ENCODE measurements at places on chromosomes 2 and 18.

- peak; percentile 14 for DNase-seq
These were observed 287.0 kb downstream of the ALPK2 start for GRCh38 chr18:58341916-58342315.

- no peak for DNase-seq
These were observed 272.9 kb upstream of the REV1 start for GRCh38 chr2:99762714-99763113.

DNA sequence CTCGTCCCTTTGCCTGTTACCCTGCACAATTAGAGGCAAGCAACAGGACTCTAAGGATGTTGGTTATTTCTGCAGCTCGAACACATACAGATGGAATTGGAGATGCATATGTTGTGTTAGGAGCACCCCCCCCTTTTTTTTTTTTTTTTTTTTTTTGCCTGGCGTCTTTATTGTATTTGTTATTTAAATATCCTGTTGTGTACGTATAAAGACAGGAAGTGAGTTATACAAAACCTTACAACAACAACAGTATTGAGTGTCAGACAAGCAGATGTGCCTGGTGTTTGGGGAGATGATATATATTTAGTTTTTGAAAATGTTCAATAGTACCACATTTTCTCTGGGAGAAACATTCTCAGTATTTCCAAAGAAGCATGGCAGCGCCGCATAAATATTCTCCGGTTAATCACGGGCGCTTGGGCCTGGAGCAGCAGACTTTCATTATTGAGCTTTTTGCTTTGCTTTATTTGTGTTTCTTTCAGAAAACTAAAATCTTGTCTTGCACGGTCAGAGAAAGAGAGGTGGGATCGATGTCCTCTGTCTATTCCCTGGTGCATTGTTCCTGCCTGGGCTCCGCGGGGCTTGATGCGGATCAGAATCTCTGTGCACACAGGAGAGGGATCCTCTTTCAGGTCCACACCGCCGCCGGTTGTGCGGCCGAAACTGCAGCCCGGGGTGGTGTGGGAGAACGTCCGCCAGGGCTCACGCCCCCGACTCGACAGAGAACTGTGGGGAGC, 23.2 kb upstream of the ZNF516 start:
- peak; percentile 60 for DNase-seq

DNA sequence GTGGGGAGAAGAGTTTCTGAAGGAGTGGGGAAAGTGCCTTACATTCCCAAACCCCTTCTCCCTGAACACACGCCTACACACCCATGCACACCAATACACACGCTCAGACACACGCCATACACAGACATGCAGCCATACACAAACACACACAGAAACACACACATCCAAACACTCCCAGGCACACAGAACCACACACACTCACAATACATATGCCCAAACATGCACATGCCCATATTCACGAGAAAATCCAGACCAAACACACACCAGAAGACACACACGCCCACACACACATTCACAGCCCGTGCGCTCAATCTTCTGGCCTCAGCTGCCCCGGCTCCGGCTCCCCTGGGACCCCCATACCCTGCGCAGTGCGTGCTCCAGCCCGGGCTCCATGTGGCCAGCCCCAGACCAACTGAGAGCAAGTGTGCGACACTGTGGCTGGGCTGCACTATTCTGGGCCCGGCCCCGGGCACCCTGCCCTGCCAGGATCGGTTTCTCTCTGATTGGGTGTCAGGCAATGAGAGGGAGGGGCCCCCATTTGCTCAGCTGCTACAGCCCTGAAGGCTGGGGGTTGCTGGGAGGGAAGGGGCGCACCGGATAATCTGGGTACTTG, at the start of gene PRKAG3:
Gene PRKAG3, minus strand, starts transcription at position 426 of the 613 bp plus-strand sequence.
- DNase-seq, result no peak

GRCh38 chr2:54429054-54429453, 27.1 kb upstream of the SPTBN1 start:
- peak; percentile 63 for DNase-seq

DNA sequence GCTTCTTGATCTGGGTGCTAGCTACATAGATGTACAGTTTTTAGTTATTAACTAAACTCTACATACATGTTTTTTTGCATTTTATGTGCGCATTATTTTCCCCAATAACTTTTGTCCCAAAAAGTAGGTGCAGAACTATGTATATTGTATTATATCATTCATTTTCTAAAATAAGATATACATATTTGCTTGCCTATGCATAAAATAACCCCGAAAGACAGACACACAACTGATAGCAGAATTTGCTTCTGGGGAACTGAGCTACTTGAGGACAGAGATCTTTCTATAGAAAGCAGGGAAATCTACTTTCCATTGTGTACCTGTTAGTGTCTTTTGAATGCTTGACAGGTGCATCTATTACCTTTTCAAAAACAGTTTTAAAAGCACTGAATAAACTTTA, 88.9 kb upstream of the SIX3 start:
- no peak for DNase-seq

- DNase-seq, result peak; percentile 56
These were observed 86.9 kb downstream of the EIF2AK3 start for GRCh38 chr2:88540346-88540745.

DNA sequence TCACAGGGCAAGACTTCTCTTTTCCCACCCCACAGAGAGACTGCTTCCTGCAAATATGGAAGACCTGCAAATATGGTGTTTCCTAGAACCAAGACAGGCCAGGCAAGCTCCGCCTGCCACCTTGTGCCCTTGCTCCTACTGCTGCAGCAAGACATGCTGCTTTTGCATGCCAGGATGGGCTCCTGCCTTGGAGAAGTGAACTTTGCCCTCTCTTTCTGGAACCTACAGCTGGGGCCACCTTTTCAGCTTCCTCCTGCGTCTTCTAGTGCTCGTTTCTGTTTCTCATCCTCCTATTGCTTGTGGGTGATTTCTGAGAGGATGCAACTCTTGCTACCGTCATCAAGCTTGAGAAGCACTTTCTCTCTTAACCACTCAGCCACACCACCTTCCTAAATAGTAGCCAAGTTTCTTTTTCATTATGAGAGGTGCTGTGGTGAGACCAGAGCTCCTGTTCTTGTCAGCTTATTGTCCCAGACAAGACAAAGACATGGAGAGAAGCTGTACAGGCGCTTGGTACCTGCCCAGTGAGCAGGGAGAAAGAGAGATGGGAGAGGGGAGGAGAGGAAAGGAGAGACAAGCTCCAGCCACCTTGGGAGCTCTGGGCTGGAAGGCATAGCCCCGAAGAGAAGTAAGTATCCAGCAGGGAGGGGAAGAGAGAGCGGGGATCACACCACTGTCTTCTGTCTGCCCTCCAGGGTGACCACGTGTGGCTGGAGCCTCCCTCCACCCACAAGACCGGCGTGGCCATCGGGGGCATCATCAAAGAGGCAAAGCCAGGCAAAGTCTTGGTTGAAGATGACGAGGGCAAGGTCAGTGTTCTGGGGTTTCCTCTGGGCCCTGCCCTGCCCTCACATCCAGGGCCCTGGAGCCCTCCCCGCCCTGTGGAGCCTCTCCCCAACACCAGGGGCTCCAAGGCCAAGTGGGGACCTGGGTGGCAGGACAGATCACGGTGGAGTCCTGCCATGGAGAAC, 28.3 kb downstream of the MYO7B start:
- DNase-seq, result no peak

DNA sequence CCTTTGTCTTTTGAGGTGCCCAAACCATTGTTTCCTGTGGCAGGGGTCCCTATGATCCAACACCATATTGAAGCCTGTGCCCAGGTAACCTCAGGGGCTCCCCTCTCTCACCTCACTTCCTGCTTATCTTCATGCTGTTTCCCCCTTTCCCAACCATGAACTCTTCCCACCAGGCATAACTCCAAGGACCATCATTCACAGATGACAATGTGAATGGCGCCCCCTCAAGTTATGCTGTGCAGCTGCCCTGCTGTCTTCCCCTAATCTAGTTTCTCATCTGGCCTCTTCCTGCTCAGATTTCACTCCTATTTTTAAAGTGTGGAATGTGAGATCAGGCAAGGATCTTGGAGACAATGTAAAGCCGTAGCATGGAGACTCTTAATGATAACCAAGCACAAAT, 1.4 kb downstream of the GMPPA start:
- DNase-seq, result no peak

GRCh38 chr2:65580824-65581223, 148.4 kb upstream of the SPRED2 start:
- DNase-seq, result no peak

- no peak for DNase-seq
These were observed 34.3 kb downstream of the TMEM87B start for GRCh38 chr2:112089375-112089774.

DNA sequence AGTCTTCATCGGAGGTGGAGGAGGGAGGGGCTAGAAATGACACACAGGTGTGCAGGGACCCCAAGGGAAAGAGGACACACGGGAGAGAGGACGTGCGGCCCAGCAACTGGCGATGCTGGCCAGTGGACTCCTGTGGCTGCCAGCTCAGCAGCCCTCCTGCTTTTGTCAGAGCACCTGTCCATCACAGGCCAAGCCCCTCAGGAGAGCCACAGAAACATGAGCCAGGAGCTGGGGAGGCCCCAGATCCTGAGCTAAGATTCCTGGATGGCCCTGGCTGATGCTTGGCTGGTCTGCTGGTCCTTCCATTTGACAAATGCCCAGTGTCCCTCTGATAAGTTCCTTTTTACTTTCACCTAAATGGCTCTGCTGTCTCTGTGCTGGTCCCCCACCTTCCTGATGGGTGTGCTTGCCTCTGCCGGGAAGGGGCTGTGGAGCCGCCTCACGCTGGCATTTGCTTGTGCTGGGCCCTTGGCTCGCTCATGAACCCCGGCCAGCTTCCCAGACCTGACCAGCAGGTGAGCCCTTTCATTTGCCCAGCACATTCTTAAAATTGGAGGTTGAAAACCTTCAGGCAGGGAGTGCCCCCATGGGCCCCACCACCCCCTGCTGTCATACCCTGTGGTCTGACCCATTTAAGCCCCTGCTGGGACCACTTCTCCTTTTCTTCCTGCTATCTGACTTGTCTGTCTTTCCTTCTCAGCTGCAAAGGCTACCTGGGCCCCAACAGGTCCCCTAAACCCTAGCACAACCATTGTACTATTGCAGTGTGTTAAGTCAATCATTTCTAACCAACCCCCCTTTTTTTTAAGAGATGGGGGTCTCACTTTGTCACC, 37.3 kb downstream of the CYP27C1 start:
- no peak for DNase-seq

- no peak for DNase-seq
These were observed 27.2 kb downstream of the DPYSL5 start for GRCh38 chr2:26875065-26875634.

DNA sequence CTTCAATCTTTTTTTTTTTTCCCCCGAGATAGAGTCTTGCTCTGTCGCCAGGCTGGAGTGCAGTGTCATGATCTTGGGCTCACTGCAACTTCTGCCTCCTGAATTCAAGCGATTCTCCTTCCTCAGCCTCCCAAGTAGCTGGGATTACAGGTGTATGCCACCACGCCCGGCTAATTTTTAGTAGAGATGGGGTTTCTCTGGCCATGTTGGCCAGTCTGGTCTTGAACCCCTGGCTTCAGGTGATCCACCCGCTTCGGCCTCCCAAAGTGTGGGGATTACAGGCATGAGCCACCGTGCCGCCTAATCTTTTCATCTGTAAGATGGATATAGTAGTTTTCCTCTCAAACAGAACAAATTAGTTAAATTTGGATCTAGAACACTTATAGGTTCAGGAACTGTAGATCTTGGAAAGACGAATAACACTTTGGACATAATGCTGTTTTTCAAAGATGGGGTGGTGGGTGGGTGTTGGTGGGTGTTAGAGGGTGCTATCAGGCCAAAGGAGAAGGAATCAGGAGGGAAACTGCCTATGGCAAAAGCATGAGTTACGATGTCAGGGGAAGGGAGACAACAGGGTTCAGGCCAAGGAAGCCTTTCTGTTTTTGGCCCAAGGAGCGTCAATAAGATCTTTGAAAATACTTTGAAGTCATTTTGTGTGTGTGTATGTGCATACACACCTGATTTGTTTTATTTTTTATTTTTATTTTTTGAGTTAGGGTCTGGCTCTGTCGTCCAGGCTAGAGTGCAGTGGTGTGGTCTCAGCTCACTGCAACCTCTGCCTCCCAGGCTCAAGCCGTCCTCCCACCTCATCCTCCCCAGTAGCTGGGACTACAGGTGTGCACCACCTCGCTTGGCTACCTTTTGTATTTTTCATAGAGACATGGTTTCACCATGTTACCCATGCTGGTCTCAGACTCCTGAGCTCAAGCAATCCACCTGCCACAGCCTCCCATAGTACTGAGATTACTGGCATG, 6.8 kb downstream of the RPL37A start:
- no peak for DNase-seq

DNA sequence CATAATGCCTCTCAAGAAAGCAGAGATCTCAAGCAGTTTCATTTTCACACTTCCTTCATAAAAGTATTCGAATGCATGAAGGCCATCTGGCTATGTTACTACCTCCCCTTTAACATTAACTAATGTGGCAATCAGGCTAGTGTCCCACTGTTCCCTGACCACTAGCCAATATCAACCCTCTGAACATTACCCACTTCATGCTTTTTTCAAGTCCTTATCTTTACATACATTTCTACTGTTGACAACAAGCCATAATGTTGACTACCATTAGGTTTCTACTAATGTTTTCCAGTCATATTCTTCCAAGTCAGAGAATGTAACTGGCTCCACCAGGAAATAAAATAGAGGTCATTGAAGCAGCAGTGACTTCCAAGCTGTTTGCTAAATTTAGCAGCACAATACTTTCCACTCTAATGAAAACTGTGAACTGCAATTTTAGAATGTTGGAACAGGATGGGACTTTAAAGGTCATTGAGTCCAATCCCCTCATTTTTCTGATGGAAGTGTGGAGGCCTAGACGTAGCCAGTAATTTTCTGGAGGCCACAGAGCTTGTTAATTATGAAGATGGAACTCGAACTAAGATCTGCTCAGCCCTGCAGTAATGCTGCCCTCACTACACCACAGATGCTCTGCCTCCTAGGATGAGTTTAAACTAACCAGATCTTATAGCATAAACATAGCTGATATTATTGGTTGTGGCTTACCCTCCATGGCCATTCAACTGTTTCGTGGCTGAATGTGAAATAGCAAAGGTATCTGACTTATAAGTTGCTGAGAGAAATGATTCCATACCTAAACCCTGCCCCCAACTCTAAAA, 630 bp upstream of the PPP1R1C start:
- no peak for DNase-seq

DNA sequence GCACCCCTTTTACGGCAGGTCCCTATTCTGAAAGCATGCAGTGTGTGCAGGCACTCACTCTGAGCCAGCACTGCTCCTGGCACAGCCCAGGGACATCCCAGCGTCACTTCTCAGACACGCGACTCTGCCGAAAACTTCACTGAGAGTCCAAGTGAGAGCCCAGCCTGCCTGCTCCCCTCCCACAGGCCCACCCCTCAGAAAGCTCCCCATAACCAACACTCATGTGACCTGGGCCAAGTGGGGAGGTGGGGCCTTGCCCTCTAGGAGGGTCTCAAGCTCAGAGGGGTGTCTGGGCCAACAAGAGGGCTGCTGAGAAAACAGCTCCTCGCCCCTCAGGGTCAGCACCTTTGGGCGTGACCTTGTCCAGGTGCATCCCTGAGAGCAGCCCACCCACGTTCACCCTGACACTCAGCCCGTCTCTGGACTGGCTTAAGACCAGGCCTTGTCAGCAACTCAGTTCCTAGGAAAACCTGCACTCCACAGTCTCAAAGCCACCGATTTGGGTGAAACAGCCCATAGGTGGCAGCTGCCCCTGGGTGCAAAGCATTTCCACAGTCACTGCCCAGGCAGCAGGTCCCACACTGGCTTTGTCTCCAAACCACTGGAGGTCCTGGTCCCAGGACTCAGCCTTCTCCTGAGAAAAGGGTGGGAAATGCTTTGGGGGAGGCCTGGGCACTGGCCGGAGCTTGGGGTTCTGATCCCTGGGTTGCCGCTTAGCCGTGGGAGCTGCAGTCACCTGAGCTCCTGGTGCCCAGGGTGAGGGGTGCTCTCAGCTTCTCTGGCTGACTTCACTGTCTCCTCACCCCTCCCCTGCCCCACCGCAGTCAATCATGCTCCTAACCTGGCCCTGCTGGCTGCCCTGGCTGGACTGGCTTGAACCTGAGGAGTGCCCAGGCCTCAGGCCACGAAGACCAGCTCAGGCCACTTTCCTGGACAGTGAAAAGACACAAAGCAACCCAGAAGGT, 209.6 kb downstream of the HDAC4 start:
- no peak for DNase-seq

All from GM03348 (cell line).